Naive B cell (primary cell): ENCODE measurements at places on chromosomes 1 and 21. TPM values are rescaled to one million over a fixed set of nuclear protein-coding genes. Genes with fewer than 3 reads are reported as not detected.

- no peaks in the 10 kb centered on the region for H3K36me3 ChIP-seq
- no peak overlapping the region for H3K4me3 ChIP-seq
- peaks cover 35% of the 10 kb centered on the region for H3K4me1 ChIP-seq
- no peaks in the 10 kb centered on the region for H3K27me3 ChIP-seq
- H3K27ac ChIP-seq, result no peak overlapping the region
Observed at GRCh38 chr1:33466159-33466558, 6.3 kb upstream of the ZSCAN20 start.

The LCE1D gene
- polyA plus RNA-seq, result not detected

- no peak overlapping the region for H3K4me3 ChIP-seq
- H3K27me3 ChIP-seq, result peaks cover 13% of the 10 kb centered on the region
- H3K27ac ChIP-seq, result no peak overlapping the region
Observed at GRCh38 chr1:233485385-233485784, 128.5 kb upstream of the KCNK1 start.

The RNF186 gene
- not detected for polyA plus RNA-seq

DNA sequence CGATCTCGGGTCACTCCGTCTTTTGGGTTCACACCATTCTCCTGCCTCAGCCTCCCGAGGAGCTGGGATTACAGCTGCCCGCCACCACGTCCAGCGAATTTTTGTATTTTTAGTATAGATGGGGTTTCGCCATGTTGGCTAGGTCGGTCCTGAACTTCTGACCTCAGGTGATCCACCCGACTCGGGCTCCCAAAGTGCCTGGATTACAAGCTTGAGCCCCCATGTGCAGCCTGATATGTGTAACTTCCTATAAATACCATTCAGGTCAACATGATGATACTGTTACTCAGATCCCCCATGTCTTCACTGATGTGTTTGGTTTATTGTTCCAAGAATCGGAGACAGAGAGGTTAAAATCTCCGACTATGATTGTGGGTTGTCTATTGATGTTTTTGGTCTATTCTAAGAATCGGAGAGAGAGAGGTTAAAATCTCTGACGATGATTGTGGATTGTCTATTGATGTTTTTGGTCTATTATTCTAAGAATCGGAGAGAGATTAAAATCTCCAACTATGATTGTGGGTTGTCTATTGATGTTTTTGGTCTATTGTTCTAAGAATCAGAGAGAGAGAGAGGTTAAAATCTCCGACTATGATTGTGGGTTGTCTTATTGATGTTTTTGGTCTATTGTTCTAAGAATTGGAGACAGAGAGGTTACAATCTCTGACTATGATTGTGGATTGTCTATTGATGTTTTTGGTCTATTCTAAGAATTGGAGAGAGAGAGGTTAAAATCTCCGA lies 17.0 kb downstream of the C1orf159 start:
- H3K27me3 ChIP-seq, result no peaks in the 10 kb centered on the region
- DNase-seq, result no peak
- H3K36me3 ChIP-seq, result peaks cover 20% of the 10 kb centered on the region
- no peak overlapping the region for H3K4me3 ChIP-seq
- no peak overlapping the region for H3K27ac ChIP-seq

The TAGLN2 gene
- 1,370 TPM for polyA plus RNA-seq

DNA sequence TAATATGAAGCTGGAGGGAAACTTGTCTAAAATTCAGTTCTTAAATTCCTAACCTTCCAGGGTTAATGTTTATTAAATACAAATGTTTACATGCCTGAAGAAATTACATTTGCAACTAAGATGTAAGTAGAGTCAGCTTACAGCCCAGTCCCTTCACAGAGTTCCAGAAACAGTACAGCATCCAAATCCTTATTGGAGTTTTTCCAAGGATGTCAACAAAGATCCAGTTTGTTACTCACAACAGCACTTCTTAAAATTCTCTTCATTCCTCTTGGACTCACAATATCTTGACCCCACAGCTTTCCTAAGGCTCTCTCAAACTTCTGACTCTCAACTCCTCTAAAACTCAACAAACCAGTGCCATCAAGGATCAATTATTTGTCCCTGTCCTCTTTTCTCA lies 50.1 kb upstream of the RWDD3 start:
- no peak for DNase-seq
- peaks cover 6% of the 10 kb centered on the region for H3K4me1 ChIP-seq
- no peak overlapping the region for H3K27ac ChIP-seq
- peaks cover 4% of the 10 kb centered on the region for H3K36me3 ChIP-seq

DNA sequence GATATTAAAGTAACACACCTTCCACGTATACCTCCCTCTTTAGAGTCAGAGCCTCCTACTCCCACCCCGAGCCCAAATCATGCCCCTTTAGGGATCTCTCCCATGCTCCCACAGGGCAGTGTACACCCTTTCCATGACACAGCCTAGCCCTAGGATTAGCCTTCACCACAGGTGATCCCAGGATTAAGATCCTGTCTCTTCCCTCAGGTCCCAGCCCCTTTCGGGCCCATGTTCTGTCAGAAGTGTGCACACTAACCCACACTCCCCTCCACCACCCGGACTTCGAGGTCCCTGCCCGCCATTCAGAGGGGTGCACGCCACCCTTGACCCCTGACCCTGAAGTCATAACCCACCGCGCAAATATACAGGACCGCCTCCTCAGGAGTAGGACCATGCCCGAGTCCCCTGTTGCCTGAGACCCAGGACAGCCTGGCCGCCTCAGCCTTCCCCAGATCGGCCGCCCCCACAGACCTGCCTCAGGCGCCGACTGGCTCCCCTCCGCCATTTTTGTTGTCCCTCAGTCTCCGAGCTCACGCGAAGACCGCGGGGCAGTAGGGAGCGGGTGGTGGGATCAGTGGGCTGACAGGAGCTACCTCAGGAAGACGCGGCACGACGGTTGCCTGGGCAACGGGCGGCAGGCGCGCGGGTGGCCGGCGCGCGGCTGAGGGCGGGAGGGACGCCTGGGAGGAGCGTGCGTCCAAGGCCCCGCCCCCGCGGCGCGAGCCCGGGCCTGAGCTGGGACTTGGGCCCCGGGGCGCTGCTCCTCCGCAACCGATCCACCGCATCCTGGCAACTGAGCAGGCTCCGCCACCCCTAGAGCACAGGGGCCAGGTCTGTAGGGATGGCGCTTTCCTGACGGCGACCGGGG lies at the start of gene AGBL4:
Gene AGBL4 (minus strand): TSS at position 663 of the 868 bp plus-strand sequence.
- peak within 1 kb of the TSS; percentile 53 for H3K4me3 ChIP-seq
- DNase-seq, result no peak
- no peak within 1 kb of the TSS for H3K27ac ChIP-seq
- peaks cover 6% of the 10 kb centered on the region for H3K4me1 ChIP-seq
- H3K36me3 ChIP-seq, result no peaks in the 10 kb centered on the region
- peaks cover 15% of the 10 kb centered on the region for H3K27me3 ChIP-seq

The BGLAP gene
- not detected for polyA plus RNA-seq

DNA sequence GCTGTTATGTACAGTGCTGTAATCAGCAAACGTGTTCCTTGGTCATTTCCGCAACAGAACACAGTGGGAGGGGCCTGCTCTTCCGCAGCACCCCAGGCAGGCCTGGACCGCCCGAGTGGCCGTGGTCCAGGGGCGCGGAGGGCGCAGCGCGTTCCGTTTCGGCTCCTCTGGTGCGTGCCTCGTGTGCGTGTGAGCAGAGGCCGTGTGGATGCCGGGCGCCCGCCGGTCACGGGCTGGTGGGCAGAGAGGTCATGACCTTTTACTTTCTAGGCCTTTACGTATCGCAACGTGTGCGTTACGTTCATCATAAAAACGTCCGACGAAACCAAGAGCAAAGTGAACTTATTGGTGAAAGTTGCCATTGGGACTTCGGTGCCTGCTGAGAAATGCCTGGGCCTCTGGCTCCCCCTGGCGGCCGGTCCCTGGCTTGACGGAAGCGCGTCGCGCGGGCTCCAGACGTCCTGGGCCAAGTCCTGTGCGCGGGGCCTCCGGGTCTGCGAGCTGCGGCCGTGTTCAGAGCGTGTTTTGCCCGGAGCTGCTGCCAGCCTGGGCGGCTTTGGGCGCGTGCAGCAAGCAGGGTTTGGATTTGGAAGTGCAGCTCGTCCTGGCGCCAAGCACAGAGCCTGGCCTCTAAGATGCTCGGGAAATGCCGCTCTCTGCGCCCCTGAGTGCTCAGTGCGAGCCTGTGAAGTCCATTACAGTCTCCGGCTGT lies 34.4 kb downstream of the COL18A1 start:
- no peaks in the 10 kb centered on the region for H3K4me1 ChIP-seq
- no peaks in the 10 kb centered on the region for H3K36me3 ChIP-seq
- peak overlapping the region; percentile 60 for H3K4me3 ChIP-seq
